ENCODE measurements at places on chromosomes 1 and 21. TPM values are rescaled to one million over a fixed set of nuclear protein-coding genes. Genes with fewer than 3 reads are reported as not detected.
A peak's percentile ranks its signal among the peaks of the same experiment; 100 is the strongest.

- DNase-seq, result no peak
Observed at GRCh38 chr1:77732090-77732489, 27.6 kb downstream of the USP33 start.

GRCh38 chr1:39969531-39970270, 14.8 kb downstream of the MFSD2A start:
- DNase-seq, result no peak

- DNase-seq, result no peak
Observed at GRCh38 chr1:159465191-159465603, 25.7 kb downstream of the OR10J1 start.

DNA sequence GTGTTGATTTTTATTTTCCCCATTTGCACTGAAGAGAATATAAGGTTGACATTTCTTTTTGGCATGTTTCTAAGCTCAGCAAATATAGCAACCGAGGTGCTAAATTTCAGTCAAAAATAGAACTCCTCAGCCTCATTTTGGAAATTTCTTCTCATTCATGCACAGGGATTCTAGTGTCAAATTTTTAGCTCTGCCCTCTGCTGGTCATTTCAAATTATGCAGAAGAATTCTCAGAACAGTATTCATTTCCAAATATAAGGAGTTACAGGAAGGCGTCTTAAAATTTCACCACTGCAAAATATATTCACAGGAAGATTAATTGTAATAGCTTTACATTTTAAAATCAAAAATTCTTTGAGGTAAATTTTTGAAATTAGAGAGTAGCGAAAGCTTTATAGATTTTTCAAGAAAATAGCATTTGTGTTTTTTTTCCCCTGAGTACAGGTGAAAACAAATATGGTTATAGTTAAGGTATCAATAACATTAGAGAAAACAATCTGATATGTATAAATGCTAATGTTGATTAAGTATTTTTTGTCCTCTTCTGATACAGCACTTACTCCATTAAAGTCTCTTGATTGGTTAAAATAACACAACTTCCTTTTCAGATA, 57.9 kb downstream of the FMN2 start:
- no peak for DNase-seq

DNA sequence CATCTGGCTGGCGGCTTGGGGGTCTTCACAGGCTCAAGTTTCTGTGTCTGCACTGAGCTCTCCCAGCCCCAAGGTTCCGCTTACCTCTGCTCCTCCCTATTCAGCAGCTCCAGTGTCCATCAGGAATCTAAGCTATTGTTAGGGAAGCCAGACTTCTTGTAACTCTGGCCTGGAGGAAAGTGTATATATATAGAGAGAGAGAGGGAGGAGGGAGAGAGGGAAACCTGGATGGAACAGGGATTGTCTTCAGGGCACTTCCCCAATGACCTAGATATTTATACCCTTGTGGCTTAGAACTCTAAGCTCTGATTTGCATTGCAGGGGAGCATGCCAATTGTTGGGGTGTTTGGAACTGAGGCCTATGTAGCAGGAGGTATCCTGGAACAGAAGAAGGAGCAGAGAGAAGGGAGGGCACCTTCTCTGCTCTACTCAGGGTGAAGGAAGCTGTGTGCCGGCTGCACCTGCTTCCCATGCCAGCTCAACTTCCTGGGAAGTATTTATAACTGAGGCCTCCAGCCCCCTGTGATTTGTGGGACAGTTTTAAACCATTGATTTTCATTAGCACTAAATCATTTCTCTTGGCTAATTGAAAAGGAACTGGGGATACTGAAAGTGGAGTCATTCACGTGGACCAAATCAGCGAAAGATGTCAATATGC, 70.9 kb downstream of the NAV1 start:
- no peak for DNase-seq

DNA sequence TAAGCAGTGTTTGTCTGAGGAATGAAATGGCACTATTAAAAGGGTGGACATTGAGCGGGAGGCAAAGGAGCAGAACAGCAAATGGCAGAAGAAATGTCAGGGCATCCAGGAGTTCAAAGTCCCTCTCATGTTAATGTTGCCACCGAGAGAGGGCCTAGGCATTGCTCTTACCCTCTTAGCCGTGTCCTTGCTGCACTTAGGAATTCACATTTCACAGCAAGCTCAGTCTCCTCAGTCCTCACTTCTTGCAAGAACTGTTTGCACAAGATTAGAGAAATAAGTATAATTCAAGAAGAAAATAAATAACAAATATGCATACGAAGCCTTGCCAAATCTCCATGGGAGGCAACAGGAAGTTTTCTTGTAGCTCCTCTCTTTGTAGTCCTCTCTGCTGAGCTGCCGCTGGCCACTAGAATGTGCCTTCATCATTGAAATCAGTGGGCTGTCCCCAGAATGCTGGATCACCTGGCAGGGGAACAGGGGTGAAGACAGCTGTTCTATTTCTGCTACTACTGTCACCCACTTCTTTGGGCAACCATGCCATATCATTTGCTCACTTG, 205.8 kb downstream of the ZNF326 start:
- no peak for DNase-seq

DNA sequence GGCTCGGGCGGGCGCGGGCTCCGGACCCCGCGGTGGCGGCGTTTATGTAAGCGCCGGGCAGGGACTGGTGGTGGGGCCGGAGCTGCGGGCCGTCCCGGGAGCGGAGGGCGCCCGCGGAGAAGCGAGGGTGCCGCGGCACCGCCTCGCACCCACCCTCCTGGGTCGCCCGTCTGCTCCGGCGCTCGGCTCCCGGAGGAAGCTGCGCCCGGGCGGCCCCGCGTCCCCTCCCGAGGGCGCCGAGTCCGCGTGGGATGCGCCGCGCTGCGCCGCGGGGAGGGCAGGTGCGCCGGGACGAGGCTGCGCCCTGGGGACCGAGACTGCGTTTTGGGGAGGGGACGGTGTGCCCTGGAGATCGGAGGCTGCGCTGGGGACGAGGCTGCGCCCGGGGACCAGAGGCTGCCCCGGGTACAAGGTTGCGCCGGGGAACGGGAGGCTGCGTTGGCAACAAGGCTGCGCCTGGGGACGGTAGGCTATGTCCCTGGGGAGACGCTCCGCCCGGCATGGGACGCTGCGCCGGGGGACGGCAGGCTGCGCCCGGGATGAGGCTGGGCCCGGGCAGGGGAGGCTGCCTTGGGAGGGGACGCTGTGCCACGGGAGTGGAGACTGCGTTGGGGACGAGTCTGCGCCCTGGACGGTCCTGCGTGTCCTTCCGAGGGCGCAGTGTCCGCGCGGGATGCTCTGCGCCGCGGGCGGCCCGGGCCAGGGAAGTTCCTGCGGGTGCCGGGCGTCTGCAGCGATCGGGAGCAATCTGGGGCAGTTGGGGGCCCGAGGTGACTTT, 627 bp downstream of the ADARB1 start:
- no peak for DNase-seq

DNA sequence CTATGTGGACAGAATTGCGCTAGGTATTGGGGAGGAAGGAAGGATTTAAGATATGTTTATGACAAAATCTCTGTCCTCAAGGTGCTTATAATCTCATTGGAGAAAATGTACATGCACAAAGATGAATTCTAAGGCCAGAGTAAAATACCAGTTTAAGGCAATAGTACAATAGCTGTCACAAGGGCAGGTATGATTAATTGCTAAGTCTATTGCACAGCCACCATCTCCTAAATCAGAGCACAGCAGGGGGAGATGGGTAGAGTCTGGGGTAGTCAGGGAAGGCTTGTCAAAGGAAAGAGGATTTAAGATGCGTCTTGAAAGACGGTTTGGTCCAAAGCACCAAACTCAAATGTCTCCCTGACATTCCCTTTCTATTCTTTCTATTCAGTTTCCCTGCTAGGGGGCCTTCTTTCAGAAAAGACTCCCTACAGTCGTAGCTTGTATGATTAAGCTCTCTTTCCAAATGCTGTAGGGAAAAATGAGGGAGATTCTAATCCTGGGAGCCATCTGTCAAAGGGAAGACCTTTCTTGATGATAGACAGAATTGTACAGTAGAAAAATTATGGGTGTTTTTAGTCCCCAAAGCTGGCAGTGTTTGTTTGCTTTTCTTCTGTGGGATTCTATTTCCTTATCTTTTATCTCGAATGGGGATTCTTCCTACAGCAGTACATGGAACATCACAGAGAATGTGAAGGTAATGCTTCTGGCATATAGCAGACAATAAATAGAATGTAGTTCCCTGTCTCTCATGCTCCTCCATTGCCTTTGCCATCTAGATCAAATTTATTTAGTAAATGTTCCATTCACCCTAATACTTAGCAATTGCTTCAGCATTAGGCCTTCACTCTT, 107.6 kb upstream of the NFIA start:
- DNase-seq, result no peak

DNA sequence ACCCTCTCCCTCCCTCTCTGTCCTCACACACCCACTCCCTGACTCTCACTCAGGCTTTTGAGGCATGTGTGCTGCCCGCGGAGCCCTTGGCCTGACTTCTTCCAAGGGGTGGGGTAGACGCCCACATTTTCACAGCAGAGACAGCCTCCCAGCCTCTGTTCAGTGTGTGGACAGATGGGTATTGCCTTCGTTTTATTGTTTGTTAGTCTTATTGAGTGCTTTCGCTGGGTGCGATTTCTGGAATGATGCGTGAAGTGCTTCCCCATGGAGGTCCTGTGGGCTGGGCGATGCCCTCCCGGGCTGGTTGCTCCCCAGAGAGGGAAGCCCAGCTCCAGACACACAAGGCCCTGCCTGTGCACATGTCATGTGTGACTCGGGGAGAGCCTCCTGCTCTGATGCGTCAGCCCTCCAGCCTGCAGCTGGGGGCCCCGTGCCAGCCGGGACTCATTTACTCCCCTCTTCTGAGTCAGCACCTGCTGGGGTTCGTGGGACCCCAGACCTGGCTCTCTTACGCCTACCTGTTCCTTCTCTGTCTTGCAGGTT, 14.7 kb downstream of the PDXK start:
- DNase-seq, result no peak

- no peak for DNase-seq
Observed at GRCh38 chr1:225253173-225253572, 174.7 kb downstream of the LBR start.

- no peak for DNase-seq
Observed at GRCh38 chr1:14263225-14263624, 335.3 kb upstream of the KAZN start.

GRCh38 chr21:25296252-25296651, 311.0 kb downstream of the MRPL39 start:
- peak; percentile 27 for DNase-seq

- no peak for DNase-seq
Observed at GRCh38 chr1:210650403-210650802, 321.7 kb downstream of the HHAT start.

DNA sequence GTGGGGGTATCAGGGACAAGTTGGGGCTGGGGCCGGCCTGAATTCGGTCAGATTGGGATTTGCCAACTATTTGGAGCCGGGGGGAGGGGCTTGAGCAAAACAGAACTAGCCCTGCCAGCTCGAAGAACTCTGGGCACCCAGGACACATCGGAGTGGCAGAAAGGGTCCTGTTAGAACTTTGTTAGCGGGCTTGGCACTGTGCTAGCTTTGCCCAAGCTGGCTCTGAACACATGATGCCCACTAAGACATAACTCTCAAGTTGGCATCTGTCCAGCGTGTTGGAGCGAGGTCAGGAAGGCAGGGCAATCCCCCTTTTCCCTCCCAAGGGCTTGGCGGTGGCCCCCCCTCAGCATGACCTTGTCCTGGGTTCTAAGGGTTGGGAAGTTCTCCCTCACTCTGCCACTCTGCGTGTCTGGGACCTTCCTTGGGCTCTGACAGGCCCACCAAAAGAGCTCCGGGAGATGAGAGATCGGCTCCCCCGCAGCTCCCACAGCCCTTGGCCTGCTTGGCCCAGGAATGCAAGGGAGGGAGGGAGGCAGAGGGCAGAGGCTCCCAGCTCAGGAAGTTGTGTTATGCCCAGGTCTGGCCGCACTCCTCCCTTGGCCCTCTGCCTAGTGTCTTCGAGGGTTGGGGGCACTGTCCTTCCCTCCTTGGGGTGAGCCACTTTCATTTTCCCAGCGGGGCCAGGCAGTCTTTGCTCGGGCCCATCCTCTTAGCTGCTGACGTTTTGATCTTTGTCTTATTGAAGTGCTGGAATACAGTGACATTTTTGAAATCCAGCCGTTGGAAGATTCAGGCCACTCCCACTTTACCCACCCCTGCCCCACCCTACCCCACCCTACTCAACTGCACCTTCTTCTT, 1.2 kb downstream of the LMNA start:
- peak; percentile 88 for DNase-seq

- no peak for DNase-seq
Observed at GRCh38 chr1:101847626-101848025, 149.1 kb downstream of the OLFM3 start.

DNA sequence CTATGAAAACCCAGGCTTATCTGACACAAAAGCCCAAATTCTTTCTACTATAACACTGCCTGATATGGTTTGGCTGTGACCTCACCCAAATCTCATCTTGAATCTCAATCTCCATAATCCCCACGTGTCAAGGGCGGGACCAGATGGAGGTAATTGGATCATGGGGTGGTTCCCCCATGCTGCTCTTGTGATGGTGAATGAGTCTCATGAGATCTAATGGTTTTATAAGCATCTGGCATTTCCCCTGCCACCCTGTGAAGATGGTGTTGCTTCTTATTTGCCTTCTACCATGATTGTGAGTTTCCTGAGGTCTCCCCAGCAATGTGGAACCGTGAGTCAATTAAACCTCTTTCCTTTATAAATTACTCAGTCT, 123.3 kb upstream of the USP24 start:
- DNase-seq, result no peak

GRCh38 chr1:82836973-82837680, 1036.4 kb downstream of the ADGRL2 start:
- no peak for DNase-seq

DNA sequence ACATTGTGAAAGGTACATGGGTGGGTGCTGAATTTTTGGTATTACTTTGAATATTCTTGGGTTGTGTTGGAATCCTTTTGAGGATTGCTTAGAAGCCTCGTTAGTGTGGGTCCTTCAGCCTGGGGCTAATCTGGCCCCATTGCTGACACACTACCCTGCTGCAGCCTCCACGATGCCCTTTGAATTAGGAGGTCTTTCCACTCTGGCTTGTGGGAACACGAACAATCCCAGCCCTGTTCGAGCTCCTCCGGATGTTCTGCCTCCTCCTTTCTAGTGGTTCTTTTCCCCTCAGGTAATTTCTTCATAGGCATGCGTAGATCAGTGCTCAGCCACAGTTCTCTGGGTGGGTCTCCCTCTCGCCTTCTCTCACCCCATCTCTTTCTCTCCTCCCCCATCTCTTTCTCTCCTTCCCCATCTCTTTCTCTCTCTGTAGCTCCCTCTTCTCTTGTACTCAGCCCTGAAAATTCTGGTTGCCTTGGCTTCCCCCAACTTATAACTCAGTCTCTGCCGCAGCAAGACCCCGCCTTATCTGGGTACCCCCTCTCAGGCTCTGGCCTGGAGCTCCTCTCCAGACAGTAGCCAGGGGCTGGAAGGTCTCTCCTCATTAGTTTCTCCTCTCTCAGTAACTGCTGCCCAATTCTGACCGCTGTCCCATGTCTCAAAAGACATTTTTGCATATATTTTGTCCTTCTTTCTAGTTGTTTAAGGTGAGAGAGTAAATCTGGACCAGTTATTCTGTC, 46.0 kb upstream of the SLC19A1 start:
- no peak for DNase-seq

GRCh38 chr21:19123053-19123452, 719.5 kb upstream of the TMPRSS15 start:
- peak; percentile 56 for DNase-seq

- no peak for DNase-seq
Observed at GRCh38 chr1:29625084-29625420, 388.7 kb downstream of the PTPRU start.

The KCNJ9 gene
- not detected for total RNA-seq

The TNN gene
- 0.27 TPM for total RNA-seq

The MAP3K7CL gene
- total RNA-seq, result 22.3 TPM

The CD52 gene
- 8.9 TPM for total RNA-seq

The TBX19 gene
- total RNA-seq, result 0.42 TPM

Data from adrenal gland (tissue), 19 donors.